Activated T-cell treated with anti-CD3 and anti-CD28 coated beads for 1 hour (primary cell): ENCODE measurements at places on chromosomes 13 and 19.

GRCh38 chr13:99237981-99238662 is 20.1 kb downstream of the GPR18 start:
- DNase-seq, result no peak

DNA sequence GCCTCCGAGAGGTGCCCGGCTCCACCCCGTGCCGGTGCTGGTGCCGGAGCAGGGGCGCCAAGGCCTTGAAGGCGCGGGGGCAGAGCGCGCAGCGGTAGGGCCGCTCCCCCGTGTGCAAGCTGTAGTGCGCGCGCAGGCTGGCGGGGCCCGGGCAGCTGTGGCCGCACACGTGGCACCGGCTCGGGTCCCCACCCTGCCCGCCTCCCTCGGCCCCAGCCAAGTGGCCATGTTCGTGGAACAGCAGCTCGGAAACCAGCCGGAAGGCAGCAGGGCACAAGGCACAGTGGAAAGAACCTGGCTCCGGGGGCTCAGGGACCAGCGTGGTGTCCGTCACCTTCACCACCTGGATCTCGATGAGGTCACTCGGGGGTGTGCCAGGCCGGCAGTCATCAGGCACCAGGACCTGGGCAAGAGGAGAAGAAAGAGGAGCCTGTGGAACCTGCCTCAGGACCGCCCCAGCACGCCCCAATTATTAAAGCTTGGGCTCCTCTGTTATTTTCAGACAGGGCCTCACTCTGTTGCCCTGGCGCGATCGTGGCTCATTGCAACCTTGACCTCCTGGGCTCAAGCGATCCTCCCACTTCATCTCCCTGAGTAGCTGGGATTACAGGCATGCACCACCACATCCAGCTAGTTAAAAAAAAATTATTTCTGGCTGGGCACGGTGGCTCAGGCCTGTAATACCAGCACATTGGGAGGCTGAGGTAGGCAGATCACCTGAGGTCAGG is 2.0 kb downstream of the ZNF784 start:
- no peak for DNase-seq

DNA sequence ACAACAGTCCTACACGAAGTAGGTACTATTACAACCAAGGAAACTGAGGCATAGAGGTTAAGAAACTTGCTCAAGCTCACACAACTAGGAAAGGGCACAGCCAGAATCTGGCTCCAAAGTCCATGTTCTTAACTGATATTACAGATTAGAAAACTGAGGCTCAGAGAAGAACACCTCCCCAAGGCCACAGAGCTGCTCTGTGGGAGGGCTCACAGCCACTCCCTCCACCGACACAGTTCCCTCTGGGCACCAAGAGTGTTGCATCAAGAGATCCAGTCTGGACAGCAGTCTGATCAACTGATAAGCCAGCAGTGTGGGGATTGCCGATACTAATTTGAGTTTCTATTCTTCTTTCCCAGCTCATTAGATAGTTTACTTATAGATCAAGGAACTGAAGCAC is 29.5 kb downstream of the SLC15A1 start:
- no peak for DNase-seq

DNA sequence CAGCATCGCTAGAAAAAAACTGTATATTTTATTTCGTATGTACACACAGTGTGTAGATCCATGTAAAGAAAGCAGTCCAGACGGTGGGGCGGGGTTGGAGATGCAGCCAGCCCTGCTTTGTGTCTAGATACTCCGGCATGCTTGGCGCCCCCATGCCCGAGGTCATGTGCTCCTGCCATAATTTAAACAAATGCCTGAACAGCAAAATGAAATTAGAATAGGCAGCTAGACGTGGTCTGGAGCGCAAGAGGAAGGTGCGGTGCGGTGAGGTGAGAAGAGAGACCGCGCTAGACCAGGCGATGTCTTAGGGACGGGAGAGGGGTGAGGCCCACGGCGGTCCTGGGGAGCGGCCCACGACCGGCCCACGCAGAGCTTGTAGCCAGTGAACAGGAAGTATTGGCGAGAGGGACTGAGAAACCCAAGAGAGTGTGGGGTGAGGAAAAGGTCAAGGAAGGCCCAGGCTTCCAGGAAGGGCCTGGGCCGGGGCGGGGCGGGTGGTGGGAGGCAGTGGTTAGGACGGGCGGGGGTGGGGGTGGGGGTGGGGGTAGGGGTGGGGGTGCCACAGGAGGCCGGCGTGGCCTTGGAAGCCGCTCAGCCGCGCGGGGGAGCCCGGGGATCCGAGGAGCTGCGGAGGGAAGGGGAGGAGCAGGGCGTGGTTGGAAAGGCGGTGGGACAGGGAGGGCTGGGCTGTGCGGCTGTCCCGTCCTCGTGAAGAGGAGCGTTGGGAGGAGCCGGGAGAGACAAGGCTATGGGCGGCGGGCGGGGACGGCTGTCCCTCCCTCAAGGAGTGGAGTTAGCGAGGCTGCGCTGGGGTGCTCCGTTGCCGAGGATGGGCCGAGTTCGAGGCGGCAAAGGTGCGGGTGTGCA is 254.7 kb upstream of the SGCG start:
- no peak for DNase-seq

GRCh38 chr13:111531505-111531904 is 211.1 kb downstream of the TEX29 start:
- no peak for DNase-seq

DNA sequence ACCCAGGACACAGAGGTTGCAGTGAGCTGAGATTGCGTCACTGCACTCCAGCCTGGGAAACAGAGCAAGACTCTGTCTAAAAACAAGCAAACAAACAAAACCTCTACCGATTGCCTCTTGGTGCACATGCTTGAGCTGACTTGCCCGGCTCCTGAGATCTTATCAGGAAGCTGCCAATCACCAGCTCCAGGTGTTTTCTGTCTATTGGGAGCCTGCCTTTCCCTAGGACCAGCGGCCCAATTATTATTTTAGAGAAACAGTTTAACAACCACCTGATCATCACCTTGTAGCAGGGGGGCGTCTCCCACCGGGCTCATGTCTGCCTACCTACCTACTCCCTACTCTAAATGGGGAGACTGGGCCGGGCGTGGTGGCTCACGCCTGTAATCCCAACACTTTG is 10.8 kb downstream of the CLEC4M start:
- no peak for DNase-seq

DNA sequence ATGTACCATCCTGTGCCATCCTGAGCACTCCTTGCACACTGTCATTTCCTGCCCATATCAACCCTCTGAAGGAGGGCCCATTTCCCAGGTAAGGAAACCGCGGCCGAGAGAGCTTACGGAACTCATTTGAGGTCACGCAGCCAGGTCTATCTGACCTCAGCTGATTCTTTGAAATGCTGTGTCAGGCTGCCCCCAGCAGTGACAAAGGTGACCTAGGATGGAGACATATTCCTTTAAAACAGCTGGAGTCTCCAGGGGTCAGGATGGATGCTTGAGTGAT is 42.2 kb upstream of the VSTM2B start:
- DNase-seq, result no peak

DNA sequence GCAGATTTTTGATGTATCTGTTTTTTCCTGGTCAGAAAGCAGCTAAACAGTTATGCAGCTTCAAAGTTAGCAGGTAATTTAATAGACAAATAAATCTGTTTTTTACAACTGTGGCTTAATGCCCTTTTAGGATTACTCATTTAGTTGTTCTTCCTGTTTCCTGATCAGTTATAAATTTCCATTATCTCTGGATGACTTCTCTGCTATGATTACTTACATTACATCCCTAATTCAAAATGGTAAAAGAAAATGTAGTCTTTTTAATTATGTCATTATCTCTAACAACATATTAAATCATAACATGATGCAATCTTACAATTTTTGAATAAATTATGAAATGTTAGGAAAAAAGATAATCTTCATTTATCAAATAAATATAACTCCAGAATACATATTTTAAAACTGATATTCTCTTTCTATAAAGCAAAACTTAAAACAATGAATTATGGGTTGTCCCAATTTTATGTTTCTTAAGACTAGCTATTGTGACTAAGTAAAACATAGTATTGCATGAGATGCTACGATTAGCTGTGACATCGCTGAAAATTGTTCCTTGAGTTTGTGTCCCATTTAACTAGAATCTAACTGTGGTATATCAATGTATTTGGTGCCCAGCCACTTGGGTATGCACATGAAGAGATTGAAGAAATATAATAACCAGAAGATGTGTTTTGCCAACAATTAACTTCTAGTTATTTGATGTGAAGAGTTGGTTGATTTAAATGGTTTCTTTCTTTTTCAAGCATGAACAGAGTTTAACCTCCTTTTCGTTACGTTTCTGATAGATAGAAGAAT is 605.3 kb upstream of the SPRY2 start:
- no peak for DNase-seq

GRCh38 chr13:82720986-82721385 is 1161.3 kb downstream of the SLITRK1 start:
- DNase-seq, result no peak

- no peak for DNase-seq
Measured at GRCh38 chr19:17423429-17424208, 3.8 kb downstream of the MVB12A start.

DNA sequence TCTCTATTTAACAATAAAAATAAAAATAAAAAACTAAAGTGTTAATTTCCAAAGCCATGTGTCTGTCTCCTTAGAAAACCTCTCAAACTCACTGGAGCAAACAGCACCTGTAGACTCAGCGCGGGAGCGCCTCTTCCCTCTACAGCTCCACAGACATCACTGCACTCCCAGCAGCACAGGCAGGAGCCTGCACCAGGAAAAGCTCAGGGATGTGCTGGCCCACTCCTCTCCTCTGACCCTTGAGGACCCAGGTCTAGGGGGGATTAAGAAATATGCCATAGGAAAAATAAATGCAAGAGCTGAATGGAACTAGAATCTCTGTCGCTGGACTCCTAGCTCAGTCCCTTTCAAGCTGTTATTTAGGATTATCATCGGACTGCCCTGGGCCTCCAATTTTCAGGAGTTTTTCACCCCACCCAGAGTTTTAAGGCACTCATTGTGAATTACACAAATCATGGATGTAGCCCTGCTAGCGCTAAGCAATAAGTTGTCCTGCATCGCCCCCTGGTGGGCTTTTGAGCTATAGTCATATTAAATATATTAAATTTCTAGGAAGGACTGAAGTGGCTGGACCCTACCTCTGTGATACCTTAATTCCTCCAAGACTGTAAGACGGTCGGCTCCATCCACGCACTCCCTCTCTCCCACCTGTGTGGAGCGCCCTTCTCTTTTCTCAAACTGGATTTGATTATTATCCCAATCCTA is 333.9 kb downstream of the UQCRFS1 start:
- peak; percentile 44 for DNase-seq

- DNase-seq, result no peak
Measured at GRCh38 chr13:110297011-110297410, 9.9 kb downstream of the COL4A1 start.

DNA sequence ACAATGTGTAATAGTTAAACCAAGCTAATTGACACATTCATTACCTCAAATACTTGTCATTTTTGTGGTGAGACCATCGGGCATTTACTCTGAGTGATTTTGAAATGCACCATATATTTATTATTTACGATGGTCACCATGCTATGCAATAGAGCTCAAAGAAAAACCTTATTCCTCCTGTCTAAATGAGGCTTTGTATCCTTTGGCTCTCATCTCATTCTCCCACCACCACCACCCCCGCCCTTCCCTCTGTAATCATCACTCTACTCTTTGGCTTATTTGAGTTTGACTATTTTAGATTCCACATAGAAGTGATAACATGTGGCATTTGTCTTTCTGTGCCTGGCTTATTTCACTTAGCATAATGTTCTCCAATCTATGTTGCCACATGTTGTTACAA is 124.9 kb downstream of the CYSLTR2 start:
- DNase-seq, result no peak

GRCh38 chr19:45296355-45296754 is 26.3 kb downstream of the CKM start:
- DNase-seq, result no peak

DNA sequence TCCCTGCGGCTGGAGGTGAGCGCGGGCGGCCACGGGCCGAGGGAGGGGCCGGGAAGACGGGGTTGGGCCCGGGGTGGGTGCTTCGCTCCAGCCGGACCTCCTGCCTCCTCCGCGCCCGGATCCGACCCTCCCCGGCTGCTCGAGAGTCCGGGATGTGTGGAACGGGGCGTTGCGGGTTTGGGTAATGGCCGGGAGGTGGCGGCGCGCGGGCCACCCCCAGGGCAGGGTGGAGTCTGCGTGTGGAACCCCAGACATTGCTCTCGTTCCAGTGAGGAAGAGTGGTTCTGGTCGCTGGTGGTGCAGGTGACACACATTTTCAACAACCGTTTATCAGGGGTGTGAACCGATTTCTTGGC is 38.8 kb downstream of the ARHGEF7 start:
- DNase-seq, result no peak

DNA sequence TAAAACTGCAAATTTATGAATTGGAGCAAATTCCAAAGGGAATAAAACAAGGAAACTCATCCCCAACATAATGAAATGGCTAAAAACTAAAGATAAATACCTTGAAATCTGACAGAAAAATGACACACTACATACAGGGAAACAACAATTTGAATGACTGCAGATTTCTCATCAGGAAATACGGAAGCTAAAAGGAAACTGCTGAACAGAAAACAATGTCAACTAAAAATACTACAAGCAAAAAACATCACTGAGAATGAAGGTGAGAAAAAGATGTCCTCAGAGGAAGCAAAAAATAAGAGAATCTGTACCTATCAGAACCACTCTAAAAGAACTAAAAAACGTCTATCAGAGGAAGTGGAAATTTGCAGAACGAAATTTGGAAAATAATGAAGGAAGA is 39.5 kb downstream of the ZSWIM9 start:
- DNase-seq, result no peak

- DNase-seq, result no peak
Measured at GRCh38 chr19:33459222-33460090, 62.1 kb downstream of the PEPD start.

- DNase-seq, result no peak
Measured at GRCh38 chr13:42821437-42821836, 40.1 kb downstream of the FAM216B start.
